ENCODE measurements at places on chromosomes 6 and 20.

DNA sequence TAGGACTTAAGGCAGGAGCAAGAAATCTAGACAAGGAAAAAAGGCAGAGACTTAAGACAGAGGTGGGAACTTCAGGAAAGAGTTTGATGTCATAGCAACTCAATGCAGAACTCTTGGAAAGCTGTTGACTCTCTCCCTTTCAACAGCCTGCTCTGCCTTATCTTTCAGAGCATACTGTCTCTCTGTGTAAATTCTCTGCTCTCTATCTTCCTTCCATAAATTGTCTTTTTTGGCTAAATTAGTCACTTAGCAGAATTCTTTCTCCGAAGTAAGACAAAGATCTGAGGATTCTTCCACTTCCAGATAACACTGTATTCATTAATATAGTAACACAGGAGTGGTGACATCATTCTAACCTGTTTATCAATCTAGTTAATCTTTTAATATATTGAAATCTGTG is 80.2 kb downstream of the PLG start:
- DNase-seq = no peak

- no peak for DNase-seq
Observed at GRCh38 chr6:42400061-42400760, 51.5 kb downstream of the TRERF1 start.

DNA sequence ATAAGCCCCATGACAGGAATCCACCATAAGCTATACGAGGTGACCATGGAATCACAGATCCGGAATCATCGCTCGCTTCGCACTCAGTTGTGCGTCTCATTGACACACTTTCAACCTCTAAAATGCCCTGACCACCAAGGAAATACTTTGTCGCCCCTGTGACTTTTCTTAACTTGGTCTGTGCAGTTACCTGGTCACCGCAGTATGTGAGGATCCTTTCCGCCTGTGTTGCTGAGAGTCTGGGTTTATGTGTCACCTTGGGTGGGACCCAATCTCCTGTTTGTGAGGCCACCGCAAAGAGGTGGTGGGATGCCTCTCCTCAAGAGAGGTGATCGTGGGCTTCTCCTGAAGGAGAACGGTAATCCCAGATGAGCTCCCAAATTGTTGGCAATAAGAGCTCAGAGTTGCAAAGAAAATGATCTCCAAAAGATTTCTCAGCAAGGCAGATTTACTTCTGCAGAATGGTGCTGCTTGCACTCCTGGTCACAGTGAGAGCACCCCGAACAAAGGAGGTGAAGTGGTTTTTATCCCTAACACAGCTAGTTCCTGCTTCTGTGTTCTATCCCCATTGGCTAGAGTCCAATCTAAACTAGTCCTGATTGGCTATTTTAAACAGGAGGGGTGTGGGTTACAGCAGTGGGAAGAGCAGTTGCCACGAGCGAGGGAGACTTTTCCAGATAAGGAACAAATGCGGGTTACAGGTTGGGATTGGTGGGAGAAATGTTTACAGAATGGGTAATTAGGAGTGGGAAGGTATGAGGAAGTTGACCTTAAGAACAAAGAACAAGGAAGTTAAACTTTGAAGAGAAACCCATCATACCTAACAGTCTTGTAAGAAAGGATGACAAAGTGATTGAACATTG is 9.1 kb upstream of the ZNFX1 start:
- no peak for DNase-seq

- no peak for DNase-seq
Observed at GRCh38 chr6:147117011-147117410, 87.2 kb upstream of the STXBP5 start.

DNA sequence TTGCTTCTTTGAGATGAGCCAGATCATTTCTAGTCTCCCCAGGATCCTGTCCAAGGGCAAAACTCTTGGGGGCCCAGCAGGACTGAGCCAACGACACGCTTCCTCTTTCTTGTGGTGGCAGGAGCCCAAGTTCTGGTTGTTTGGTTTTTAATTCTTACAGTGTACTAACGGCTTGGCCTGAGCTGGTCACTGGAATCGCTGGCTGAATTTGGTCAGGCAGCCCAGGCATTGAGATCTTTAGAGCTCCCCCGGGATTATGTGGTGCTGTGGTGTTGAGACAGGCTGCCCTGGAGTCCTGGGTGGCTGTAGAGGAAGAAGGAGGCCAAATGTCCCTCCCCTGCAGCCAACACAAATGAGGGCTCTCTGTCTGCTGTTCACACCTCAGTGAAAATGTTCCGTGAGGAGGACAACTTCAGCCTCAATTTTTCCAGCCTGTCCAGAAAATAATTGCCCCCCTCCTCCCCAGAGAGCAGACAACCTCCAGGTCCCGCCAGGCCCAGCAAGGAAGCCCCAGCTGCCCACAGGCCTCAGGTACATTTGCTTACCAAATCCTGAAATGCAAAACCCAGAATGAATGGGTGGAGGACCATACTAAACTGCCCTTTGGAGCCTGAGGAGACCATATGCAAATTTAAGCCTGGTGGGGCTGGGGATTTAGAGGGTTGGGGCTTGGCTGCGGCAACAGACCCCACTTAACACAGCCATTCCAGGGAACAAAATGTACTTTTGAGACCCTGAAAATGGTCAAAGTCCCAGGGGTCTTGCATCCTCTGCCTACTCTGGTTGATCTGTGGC is 23.6 kb downstream of the BNIP5 start:
- no peak for DNase-seq

- no peak for DNase-seq
Observed at GRCh38 chr6:113352029-113352801, 504.9 kb upstream of the MARCKS start.

- DNase-seq = no peak
Observed at GRCh38 chr6:28597217-28597835, 71.6 kb downstream of the GPX5 start.

- no peak for DNase-seq
Observed at GRCh38 chr20:43973671-43974450, 59.2 kb downstream of the TOX2 start.

- DNase-seq = no peak
Observed at GRCh38 chr20:43999848-44000247, 85.2 kb downstream of the TOX2 start.

- DNase-seq = no peak
Observed at GRCh38 chr20:57993716-57994431, 234.6 kb downstream of the ANKRD60 start.

DNA sequence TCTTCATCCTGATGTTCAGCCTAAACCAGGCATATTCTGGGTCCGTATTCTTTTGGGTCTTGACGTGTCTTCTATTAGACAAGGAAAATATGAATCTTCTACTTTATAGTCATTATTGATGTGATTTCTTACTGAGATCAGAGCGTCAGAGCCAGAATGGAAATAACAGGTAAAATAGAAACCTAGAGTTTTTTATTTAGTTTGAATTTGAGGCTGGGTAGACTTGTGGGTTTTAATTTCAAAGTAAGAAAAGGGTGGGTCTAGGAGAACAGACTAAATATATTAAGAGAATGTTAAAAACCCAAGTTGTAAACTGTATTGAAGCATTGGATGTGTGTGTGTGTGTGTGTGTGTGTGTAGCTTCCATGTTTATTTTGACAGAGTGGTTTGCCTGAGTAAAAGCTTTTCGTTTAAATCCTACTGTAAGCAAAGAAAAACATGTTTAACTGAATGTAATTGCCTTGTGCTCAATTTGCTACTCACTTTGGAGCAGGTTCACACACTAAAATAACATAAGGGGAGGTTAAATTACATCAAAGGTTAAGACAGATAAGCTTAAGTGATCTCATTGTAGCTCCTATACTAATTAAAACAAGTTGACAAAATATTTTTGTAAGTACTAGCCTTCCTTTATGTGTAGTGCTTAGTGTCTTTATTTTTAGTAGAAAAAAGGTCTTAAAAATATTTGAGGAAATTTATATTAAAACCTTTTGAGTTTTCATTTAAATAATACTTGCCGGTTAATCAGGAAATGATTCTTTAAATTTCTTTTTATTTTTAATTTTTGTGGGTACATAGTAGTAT is 17.4 kb downstream of the HECA start:
- no peak for DNase-seq

DNA sequence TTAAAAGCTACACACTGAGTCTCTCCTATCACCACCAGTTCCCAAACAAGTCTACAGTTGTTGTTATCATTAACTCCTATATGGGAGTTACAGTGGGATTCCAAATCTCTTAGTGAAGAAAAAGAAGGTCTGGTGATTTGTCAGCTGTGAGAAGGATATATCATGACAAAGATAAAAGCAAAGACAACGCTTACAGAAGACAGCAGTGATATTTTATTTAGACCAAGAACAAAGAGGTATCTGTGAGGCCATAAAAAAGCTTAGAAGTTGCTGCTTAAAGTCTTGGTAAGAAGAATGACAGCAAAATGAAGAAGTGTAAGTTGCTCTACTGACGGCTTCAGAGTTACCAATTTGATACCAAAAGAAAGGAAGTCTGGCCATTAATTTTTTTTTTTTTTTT is 47.2 kb downstream of the CHD6 start:
- no peak for DNase-seq

GRCh38 chr6:145587334-145587733 is 148.0 kb downstream of the EPM2A start:
- DNase-seq = no peak

DNA sequence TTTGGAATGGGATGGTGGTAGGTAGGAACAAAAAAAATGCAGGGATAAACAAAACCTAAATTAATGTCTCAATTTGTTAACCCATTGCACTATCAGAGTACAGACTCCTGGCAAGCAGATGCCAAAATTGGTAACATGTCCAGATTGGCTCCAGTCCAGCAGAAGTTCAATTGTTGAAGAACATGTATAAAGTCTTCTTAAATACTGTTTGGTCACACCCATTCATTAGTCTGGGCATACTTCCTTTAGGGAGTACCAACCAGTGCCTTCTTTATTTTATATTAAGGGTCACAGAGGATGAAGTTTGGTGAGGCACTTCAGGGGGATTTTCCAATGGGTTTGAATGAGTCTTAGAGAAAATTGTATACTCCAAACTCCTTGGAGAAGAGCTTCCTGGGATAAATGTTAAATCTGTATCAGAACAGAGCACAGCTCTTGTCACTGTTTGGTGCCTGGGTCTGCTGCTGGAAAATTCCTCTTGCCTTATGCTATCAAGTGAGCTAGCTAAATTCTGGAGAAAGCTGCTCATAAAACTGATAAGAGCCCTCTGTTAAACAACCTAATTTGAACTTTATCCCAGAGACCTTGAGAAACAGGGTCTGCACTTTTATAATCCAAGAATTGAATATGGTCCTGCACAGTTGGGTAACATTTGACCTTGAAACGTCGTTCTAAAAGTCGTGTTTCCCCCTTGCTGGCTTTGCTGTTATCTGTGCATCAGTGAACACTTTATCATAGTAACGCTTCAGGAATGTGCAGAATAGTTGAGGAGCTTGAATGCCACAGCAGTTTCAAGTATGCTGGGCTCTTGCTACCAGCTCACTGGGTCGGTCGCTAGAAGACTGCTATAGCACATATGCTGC is 334.1 kb upstream of the CITED2 start:
- DNase-seq = no peak

DNA sequence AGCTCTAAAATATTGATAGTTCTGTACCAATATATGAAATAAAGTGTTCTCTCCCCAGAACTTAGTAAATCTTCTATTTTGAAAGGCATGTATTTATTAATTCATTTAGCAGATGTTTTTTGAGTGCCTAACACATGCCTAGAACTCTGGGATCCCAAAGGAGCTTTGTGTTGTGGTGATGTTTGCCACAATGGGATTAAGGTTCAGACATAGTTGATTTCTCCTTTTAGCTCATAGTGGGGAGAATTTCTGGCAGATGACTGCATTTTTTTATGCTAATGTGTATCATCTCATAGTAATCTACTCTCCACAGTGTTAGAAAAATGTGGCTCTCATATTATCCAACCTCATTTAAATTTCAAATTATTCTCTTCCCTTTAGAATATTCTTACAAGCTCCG is 21.7 kb downstream of the MYB start:
- DNase-seq = no peak

DNA sequence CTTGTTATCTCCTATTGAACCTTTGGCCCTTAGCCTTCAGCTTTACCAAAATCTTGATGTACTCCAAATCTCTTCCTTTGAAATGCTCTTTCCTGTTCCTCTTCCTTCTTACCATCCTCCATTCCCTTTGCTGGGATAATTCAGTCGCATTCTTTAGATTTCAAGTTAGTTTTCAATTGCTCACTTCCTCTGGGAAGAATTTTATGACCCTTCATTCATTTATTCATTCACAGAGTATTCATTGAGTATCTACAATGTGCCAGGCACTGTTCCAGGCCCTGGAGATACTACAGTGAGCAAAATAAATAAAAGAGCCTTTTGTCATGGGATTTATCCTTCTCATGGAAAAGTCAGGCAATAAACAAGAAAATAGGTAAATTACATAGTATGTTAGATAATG is 548.2 kb upstream of the FLRT3 start:
- no peak for DNase-seq

GRCh38 chr6:40472353-40472752 is 114.8 kb downstream of the LRFN2 start:
- DNase-seq = no peak

GRCh38 chr6:27687154-27688013 is 214.5 kb upstream of the ZNF184 start:
- DNase-seq = peak; percentile 66

Data from central memory CD4-positive, alpha-beta T cell (primary cell).